Adipose tissue (tissue), 3 donors: ENCODE measurements at places on chromosomes 1 and 21. TPM values are rescaled to one million over a fixed set of nuclear protein-coding genes. Genes with fewer than 3 reads are reported as not detected.

The CFAP45 gene
- polyA plus RNA-seq: 0.33 TPM

The LGR6 gene
- 0.28 TPM for polyA plus RNA-seq

The SFN gene
- 9.4 TPM for polyA plus RNA-seq

The CASQ2 gene
- polyA plus RNA-seq: 0.84 TPM

The PDZK1IP1 gene
- polyA plus RNA-seq: 9.1 TPM

The LRRC40 gene
- 9.3 TPM for polyA plus RNA-seq

The NGF gene
- polyA plus RNA-seq: 0.66 TPM

The PLEKHN1 gene
- 0.38 TPM for polyA plus RNA-seq
